ENCODE measurements at places on chromosomes 3 and 15.
A peak's percentile ranks its signal among the peaks of the same experiment; 100 is the strongest.

GRCh38 chr3:193868590-193868989 lies 267.4 kb upstream of the HES1 start:
- no peak for DNase-seq

DNA sequence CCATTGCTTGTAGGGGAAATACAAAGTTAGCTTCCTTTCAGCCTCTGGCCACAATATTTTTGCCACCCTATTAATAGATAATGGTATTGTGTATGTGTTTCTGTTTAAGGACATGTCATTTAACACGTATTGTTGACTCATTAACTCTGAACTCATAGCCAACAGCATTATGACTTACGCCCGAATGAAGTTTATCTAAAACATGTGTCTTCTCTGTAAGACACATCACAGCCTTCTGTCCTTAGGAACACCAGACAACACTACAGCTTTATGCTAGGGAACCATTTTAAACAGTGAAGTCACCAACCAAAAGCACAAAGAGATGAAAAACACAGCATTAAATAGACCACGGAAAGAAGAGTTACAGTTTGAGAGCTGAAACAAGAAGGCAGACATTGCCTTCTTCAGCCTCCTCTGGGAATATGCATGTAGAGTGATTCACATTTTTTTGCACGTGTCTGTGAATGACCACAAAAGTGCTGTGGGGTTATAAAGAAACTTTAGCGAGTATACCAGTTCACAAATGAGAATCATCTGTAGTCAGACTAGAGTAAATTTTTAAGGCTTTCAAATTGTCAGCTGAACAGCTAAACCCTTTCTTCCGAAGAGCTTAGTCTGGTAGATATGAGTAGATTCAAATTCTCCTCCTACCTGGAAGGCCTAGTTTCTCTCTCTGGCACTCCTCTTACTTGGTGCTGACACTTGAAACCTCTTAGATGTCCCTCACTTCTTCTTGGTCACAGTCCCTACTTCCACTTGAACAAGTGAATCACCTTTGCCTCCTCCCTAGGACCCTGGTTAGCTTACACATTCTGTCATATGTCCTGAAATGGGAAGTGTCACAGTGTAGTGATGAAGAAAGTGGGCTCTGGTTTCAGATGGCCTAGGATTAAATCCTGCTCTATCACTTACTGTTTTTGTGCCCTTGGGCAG lies 32.2 kb downstream of the MCTP2 start:
- DNase-seq = no peak

GRCh38 chr3:66823009-66823397 lies 175.1 kb upstream of the KBTBD8 start:
- no peak for DNase-seq

- DNase-seq = no peak
Observed at GRCh38 chr3:94049267-94049666, 13.4 kb downstream of the DHFR2 start.

DNA sequence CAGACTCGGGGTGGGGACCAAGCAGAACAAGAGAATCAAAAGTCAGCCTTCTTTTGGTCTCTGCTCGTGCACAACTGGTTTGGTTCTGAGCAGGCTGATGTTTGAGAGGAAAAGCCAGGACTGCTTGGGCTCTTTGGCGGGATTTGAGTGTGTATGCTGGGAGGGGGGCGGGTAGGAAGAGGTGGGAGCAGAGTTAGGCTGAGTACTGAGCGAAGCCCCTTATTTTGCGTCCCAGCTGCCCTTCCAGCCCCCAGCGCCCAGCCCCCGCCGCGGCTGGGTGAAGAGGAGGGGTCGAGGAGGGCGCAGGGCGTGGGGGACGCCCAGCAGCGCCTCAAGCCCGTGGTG lies 153.5 kb upstream of the GOLIM4 start:
- DNase-seq = no peak

DNA sequence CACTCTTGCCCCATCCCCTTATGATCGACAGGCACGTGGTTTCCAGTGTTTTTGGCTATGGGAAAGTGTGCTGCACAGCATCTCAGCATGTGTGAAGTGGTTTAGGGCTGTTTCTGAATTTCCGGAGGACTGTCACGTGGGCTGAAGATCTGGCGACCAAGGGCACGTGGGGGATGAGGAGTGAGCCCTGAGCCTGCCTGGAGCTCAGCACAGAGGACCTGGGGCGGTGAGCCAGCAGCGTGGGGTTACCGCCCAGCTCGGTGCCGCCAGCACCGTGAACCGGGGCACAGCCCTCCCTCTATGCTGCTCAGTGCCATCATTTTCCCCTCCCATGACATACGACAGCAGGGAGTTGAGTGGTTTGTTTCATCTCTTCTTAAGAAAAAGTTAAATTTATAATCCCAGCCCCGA lies 150.2 kb downstream of the DNAJB8 start:
- peak; percentile 51 for DNase-seq

DNA sequence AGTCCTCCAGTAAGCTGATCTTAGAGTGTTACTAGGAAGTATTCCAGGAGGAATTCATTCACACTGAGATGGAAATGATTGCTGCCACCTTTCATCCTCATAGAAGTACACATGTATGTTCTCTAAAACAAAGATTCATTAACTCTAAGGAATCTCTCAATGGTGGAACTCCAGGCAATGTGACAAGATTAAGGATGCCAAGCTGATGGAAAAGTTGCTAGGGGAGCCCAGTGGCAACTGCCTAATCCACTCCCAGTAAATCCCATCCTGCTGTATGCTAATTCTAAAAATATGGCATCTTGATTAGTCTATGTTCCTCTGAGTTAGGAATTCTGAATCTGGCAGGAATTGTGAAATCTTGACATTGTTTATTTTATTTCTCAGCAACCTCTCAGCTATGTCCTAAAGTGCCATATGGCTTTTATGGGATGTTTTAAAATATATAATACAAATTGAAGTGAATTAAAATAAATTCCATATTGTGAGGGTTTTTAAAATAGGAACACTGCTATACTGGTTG lies 210.0 kb upstream of the TRIM42 start:
- no peak for DNase-seq

GRCh38 chr3:53170325-53171063 lies 9.5 kb downstream of the PRKCD start:
- DNase-seq = no peak

DNA sequence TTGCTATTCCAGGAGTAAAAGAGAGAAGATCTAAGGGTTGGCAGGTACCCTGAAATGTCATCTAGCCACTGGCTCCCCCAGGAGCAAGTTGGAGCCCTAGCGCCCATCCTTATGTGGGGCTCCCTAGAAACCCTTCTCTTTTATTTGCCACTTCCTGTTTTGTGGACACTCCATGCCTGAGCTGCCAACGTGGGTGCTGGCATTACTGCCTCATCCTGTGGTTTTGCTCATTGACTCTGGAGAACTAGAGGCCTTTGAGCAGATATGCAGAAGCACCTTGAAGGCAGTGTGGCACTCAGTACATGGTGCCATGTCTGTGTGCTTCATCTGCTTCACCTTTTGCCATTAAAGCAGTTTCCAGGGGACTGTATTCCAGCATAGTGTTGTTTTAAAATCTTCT lies 8.1 kb downstream of the EDEM1 start:
- peak; percentile 13 for DNase-seq

GRCh38 chr3:192931825-192932224 lies 14.2 kb upstream of the MB21D2 start:
- DNase-seq = no peak

- no peak for DNase-seq
Observed at GRCh38 chr3:183631715-183632114, 3.7 kb upstream of the KLHL24 start.

- no peak for DNase-seq
Observed at GRCh38 chr3:8665407-8665896, 20.9 kb upstream of the SSUH2 start.

DNA sequence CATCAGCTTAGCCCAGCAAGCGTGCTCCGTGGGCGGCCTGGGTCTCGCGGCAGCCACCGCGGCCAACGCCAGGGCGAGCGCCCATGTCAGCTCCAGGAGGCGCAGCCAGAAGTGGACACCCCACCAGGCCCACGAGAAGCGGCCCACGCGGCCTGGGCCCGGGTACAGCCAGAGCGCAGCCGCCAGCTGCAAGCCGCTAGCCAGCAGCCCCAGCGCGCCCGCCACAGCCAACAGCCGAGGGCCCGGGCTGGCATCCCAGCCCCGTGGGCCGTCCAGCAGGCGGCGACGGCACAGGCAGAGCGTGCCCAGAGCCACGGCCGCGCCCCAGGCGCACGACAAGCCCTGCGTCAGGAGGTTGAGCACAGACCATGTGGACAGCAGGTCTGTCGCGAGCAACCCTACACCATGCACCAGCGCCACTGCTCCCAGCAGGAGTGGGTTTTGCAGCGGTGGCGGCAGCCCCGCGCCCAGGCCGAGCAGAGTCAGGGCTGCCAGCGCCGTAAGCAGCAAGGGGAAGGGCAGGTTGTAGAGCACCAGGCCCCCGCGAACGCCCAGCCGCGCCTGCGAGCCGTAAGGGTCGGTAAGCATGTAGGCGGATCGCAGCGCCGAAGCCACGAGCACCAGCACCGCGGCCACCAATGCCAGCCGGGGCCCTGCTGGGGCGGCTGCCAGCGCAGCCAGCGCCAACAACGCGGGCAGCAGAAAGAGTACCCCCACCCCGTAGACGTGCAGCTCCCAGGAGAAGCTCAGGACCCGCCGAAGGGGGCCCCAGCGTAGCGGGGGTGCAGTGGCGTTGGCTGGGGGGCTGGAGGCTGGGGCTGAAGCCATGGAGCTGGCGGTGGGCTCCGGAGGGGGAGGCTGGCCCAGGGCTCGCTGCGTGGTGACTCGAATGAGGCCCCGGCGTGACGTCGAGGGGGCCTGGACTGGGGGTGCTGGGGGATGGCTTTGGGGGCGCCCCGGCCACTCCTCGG lies 4.9 kb downstream of the PRRT3 start:
- DNase-seq = no peak

- DNase-seq = no peak
Observed at GRCh38 chr3:115099134-115099985, 47.7 kb downstream of the ZBTB20 start.

All from activated gamma-delta T cell treated with Interleukin-2 at 50 U/mL for 16 hours (primary cell).